Activated T-helper 1 cell treated with anti-CD3 and anti-CD28 coated beads, Interleukin-12 subunit alpha, Interleukin-12 subunit beta, Interleukin-2, Interleukin-4 antibody, amounts not matched to agents 30 ng/mL and 10 ng/mL and 1 ng/mL, durations not matched to agents 14 hours and 24 hours and 36 hours (primary cell): ENCODE measurements at places on chromosomes 7 and 10.
A peak's percentile ranks its signal among the peaks of the same experiment; 100 is the strongest.

GRCh38 chr7:130063036-130063435 is 7.3 kb upstream of the KLHDC10 start:
- no peaks in the 10 kb centered on the region for H3K36me3 ChIP-seq
- no peak overlapping the region for H3K27ac ChIP-seq
- peaks cover 4% of the 10 kb centered on the region for H3K4me1 ChIP-seq
- DNase-seq, result peak; percentile 36

DNA sequence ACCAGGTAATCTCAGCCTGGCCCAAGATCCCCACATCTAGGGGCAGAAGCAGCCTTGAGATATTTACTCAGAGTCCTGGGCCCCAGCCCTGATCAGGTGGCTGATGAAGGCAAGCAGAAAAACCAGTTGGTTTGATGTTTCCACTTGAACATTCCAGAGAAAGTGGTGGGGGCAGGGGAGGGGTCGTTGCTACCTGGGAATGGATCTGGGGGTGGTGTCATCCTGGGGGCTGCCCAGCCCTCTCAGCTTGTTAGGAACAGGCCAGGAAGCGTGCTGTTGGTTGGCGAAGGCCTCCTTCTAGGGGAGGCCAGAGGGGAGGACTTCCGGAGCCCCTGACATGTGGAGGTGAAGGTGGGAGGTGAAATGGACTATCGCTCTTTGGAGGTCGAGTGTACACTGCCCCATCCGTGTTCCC is 3.7 kb upstream of the ABHD11 start:
- H3K4me1 ChIP-seq, result peaks cover 6% of the 10 kb centered on the region
- H3K4me3 ChIP-seq, result no peak overlapping the region
- H3K27ac ChIP-seq, result no peak overlapping the region

DNA sequence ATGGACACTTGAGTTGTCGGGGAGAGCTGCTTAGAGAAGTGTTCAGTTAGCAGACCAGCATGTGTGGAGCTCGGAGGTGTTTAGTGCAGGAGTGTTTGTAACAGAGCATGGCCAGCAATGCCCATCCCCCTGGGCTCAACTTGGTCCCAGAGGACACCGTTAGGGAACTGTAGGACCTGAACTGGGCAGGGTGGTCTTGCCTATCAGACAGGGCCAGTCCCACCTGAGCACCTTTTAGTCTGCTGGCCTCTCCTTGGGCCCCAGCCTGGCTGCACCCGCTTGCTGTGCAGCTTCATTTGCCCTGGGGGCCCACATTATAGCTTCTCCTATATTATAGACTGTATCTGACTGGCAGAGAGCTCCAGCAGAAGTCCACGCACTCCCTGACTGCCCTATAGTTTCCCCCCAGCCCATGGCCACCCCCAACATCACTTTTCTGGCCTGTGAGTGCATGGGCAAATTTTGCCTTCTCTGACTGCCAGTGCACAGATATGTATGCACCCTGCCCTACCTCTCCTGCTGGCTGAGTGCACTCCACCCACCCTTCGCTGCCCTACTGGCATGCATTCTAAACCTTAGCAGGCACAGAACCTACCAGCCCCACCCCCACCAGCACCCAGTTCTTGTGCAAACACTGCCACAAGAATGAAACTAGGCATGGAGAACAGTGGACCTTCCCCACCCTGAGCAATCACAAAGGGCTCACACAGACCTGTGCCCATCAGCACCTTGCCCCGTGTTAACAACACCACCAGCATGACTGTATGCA is 1030.6 kb upstream of the GHITM start:
- H3K27me3 ChIP-seq, result no peaks in the 10 kb centered on the region
- no peak overlapping the region for H3K27ac ChIP-seq
- H3K4me1 ChIP-seq, result no peaks in the 10 kb centered on the region
- DNase-seq, result no peak
- H3K4me3 ChIP-seq, result no peak overlapping the region

DNA sequence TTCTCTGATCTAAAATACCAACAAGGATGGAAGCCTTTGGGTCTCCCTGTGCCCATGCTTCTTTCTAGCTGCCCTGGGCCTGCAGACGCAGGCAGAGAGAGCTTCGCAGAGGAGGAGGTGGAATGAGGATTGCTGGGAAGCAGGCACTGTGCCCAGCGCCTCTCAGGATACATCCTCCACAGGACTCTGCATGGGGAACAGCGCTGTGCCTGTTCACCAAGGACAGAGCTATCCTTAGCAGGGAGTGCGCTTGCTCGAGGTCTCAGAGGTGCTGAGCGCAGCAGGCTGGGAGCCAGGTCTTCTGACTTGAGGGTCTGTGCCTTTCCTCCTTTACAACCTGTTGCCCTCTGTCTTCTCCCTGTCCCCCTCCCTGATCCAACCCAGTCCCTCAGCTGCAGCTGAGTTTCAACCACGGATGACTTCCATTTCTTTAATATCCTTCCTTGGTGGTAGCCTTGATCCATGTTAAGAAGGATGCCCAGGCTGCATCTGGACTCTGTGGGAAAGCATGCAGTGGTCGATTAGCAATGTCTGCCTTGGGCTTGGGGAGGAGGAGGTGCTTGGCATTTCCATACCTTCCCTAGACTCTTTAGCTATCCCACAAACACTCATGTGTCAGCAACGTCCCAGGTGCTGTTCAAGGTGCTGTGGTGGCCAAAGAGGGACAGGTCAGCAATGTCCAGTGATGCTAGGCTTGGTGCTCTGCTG is 219.6 kb upstream of the GPR26 start:
- no peaks in the 10 kb centered on the region for H3K4me1 ChIP-seq
- H3K27me3 ChIP-seq, result peaks cover 4% of the 10 kb centered on the region
- DNase-seq, result no peak
- no peaks in the 10 kb centered on the region for H3K36me3 ChIP-seq
- no peak overlapping the region for H3K27ac ChIP-seq

- no peaks in the 10 kb centered on the region for H3K36me3 ChIP-seq
- DNase-seq, result no peak
- H3K4me1 ChIP-seq, result no peaks in the 10 kb centered on the region
- H3K27ac ChIP-seq, result no peak overlapping the region
Observed at GRCh38 chr7:45446195-45446944, 127.8 kb upstream of the ADCY1 start.

- H3K36me3 ChIP-seq, result no peaks in the 10 kb centered on the region
- H3K27me3 ChIP-seq, result no peaks in the 10 kb centered on the region
- no peak overlapping the region for H3K4me3 ChIP-seq
- no peak for DNase-seq
Observed at GRCh38 chr7:151694828-151695580, 175.3 kb upstream of the RHEB start.

- DNase-seq, result no peak
- H3K4me3 ChIP-seq, result no peak overlapping the region
- no peaks in the 10 kb centered on the region for H3K27me3 ChIP-seq
- H3K36me3 ChIP-seq, result no peaks in the 10 kb centered on the region
- no peak overlapping the region for H3K27ac ChIP-seq
- no peaks in the 10 kb centered on the region for H3K4me1 ChIP-seq
Observed at GRCh38 chr10:132878091-132878729, 64.2 kb downstream of the CFAP46 start.

DNA sequence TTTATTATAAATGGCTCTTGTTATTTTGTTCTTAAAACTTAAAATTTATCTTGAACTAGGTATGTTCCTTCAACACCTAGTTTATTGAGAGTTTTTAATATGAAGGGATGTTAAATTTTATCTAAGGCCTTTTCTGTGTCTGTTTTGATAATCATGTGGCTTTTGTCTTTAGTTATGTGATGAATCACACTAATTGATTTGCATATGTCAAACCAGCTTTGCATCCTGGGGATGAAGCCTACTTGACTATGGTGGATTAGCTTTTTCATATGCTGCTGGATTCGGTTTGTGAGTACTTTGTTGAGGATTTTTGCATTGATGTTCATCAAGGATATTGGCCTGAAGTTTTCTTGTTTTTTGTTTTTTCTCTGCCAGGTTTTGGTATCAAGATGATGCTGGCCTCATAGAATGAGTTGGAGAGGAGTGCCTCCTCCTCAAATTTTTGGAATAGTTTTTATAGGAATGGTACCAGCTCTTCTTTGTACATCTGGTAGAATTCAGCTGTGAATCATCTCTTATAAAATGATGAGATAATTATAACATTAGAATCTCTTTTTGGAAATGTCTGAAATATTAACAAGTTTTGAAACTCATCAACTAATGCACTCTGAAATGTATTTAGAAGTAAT is 78.7 kb upstream of the AGR3 start:
- peaks cover 10% of the 10 kb centered on the region for H3K27me3 ChIP-seq
- DNase-seq, result no peak
- no peak overlapping the region for H3K4me3 ChIP-seq
- no peaks in the 10 kb centered on the region for H3K4me1 ChIP-seq
- no peaks in the 10 kb centered on the region for H3K36me3 ChIP-seq

DNA sequence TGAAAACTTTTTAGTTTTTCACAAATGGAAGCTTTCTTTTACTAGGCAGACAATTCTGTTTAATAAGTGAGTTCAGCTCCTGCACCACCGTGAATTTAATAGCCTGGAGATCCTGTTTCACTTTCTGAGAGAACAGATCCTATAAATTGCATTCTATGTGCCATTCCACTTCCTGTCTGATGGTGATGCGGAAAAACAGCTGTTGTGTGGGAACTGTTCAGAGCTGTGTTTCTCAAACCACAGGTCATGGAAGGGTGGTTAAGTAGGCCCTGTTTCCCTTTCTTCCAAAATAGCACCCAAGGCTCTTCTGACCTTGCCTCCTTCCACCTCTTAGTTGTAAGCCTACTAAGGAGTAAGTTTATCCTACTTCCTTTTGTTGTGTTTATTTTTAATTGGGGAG is 97.2 kb upstream of the DKK1 start:
- no peaks in the 10 kb centered on the region for H3K4me1 ChIP-seq
- no peak for DNase-seq

GRCh38 chr7:42978496-42978895 is 46.3 kb downstream of the MRPL32 start:
- H3K4me1 ChIP-seq, result no peaks in the 10 kb centered on the region
- no peak overlapping the region for H3K27ac ChIP-seq
- no peak overlapping the region for H3K4me3 ChIP-seq
- H3K27me3 ChIP-seq, result peaks cover 2% of the 10 kb centered on the region
- DNase-seq, result no peak

- DNase-seq, result no peak
- peaks cover 4% of the 10 kb centered on the region for H3K36me3 ChIP-seq
- peak overlapping the region; percentile 12 for H3K4me3 ChIP-seq
- H3K27ac ChIP-seq, result no peak overlapping the region
- H3K4me1 ChIP-seq, result peaks cover 34% of the 10 kb centered on the region
- peaks cover 54% of the 10 kb centered on the region for H3K27me3 ChIP-seq
Observed at GRCh38 chr10:68562661-68563570, 2.8 kb downstream of the TET1 start.

DNA sequence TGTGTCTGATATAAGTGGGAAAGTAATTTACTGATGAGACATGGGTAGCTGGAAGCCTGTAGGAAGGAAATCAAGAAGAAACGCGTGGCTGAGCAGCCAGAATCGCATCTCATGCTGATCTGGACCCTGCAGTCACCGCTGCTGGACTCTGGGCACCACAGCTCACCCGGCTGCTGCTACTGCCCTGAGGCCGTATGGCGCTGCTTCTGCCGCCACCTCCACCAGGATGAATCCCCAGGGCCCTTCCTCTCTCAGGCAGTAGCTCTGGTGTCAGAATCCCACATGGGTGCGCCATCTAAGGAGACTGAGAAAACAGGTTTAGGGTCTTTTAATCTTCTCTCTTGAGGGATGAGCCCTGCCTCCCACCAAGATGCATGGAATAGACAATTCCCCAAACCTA is 70.3 kb upstream of the AGK start:
- no peak for DNase-seq
- H3K36me3 ChIP-seq, result no peaks in the 10 kb centered on the region
- H3K4me3 ChIP-seq, result no peak overlapping the region
- H3K4me1 ChIP-seq, result peaks cover 7% of the 10 kb centered on the region

DNA sequence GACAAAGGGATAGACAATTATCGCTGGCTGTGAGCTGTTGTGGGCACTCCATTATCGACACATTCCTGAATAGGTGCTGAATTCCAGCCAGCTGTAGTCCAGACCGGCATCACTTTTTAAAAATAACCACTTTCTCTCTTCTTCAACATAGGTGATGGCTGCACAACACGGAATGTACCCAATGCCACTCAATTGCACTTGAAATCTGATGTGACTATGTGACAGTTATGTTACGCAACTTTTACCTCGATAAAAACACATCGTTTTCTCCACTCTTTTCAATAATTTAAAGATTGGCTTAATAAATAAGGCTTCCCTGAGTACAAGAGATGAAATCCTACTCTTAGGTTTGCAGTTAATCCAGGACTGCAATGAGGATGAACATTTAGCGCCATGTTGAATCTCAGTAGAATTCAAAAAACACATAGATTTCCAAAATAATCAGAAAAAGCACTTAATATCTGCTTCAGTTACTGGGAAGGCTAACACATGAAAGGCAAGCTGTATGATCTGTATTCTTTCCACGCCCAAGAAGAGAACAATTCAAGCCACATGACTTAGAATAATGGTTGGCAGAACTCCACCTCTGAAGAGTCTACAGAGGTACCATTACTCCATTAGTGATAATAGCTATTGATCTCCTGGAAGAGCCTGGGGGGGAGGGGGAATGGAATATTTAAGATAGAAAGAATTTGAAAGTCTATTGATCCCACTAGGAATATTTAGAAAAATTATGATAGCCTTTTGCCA is 3.6 kb downstream of the YWHAG start:
- H3K27me3 ChIP-seq, result no peaks in the 10 kb centered on the region
- no peak overlapping the region for H3K27ac ChIP-seq
- no peak for DNase-seq
- H3K4me1 ChIP-seq, result peaks cover 61% of the 10 kb centered on the region
